CD4-positive, alpha-beta memory T cell (primary cell): ENCODE measurements at places on chromosomes 6 and 20.

- H3K27ac ChIP-seq: no peak overlapping the region
- no peak for DNase-seq
- H3K27me3 ChIP-seq: no peaks in the 10 kb centered on the region
- no peaks in the 10 kb centered on the region for H3K4me1 ChIP-seq
Measured at GRCh38 chr20:37457921-37458320, 63.1 kb upstream of the NNAT start.

DNA sequence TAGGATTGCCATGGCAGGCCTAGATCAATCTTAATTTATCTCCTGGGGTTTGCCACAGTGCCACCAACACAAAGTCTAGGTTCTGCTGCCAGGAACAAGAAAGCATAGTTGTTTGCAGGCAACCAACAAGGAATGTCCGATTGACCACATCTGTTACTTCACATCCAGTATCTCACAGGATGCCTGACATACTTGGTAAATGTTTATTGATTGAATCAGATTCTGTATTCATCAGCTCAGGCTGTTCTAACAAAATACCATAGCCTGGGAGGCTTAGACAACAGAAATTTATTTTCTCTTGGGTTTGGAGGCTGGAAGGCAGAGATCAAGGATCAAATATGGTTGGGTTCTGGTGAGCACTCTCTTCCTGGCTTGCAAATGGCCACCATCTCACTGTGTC lies 26.3 kb upstream of the MC3R start:
- no peak overlapping the region for H3K27ac ChIP-seq
- H3K4me3 ChIP-seq: no peak overlapping the region
- no peaks in the 10 kb centered on the region for H3K36me3 ChIP-seq
- DNase-seq: no peak

DNA sequence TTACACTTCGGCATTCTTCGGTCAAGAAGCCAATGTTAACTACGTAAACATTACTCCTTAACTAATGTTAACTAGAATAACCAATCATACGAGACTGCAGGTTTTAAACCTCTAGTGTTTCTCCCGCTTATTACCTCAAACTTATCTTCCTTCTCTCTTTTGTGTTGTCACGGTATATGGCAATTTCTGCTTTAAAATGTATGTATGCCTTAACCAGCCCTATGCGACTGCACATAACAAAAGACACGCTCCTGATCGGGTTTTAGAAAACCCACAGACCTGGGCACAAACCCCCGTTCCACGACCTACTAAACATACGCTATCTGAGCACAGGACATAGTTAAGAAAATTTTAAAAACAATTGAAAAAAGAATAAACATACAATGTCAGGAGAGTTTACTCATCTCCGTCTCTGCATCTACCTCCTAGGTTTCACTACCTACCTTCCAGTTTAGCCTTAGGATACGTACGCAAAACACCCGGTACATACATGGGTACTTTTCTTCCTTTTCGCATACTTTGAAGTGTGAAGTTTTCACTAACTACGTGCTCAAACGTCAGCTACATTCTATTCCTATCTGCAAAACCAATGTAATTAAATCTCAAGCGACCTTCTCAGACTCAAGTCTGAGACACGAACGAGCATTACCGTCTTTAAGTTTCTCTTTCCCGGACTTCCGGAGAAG lies 1.1 kb downstream of the CD164 start:
- H3K27me3 ChIP-seq: no peaks in the 10 kb centered on the region
- no peak for DNase-seq
- peak overlapping the region; percentile 88 for H3K4me3 ChIP-seq
- peaks cover 53% of the 10 kb centered on the region for H3K4me1 ChIP-seq

- DNase-seq: no peak
- no peaks in the 10 kb centered on the region for H3K27me3 ChIP-seq
- no peak overlapping the region for H3K27ac ChIP-seq
- H3K36me3 ChIP-seq: no peaks in the 10 kb centered on the region
- no peak overlapping the region for H3K4me3 ChIP-seq
Measured at GRCh38 chr6:154403788-154404187, 47.2 kb upstream of the IPCEF1 start.

DNA sequence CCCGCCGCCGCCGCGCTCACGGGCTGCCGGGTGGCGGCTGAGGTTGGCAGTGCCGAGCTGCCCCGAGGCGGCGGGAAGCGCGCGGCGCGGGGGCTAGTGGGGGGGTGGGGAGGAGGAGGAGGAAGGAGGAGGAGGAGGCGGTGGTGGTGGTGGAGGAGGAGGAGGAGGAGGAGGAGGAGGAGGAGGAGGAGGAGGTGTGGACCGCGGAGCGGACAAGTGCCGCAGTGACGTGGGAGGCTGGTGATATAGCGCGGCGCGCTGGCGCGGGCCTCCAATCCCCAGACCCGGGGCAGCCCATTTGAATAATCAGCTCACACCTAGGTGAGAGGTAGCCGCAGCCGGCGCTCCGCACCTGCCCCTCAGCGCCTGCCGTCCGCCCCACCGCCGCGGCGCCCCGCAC lies at the start of gene FOXA2:
Gene FOXA2, minus strand, starts transcription at position 51 of the 400 bp plus-strand sequence. CDS start 294 bp downstream, outside the sequence.
- H3K27ac ChIP-seq: no peak within 1 kb of the TSS
- H3K4me3 ChIP-seq: no peak within 1 kb of the TSS
- H3K36me3 ChIP-seq: no peaks in the 10 kb centered on the region
- no peak for DNase-seq

- H3K36me3 ChIP-seq: no peaks in the 10 kb centered on the region
- no peak overlapping the region for H3K4me3 ChIP-seq
Measured at GRCh38 chr6:20186981-20187380, 25.3 kb downstream of the MBOAT1 start.

- no peaks in the 10 kb centered on the region for H3K27me3 ChIP-seq
- no peak overlapping the region for H3K4me3 ChIP-seq
- H3K4me1 ChIP-seq: no peaks in the 10 kb centered on the region
- H3K36me3 ChIP-seq: no peaks in the 10 kb centered on the region
- no peak for DNase-seq
Measured at GRCh38 chr20:56956534-56956933, 309.9 kb downstream of the BMP7 start.

DNA sequence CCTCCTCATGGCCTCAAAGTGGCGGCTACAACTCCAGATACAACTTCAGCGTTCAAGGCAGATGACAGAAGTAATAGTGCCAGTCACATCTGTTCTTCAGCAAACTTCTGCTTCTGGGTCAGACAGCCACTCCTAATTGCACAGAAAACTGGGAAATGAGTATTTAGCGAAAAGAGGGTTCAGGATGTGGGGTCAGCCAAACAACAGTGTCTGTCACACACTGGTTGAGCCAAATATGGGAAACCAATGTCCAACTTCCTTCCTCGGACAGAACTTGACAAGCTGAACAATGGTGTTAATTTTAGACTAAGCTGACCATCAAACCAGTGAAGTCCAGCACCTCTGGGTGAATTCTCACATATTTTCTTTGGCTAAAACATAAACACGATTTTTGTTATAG lies 22.1 kb downstream of the NUDT3 start:
- no peak for DNase-seq
- H3K27ac ChIP-seq: no peak overlapping the region
- no peak overlapping the region for H3K4me3 ChIP-seq
- no peaks in the 10 kb centered on the region for H3K27me3 ChIP-seq
- no peaks in the 10 kb centered on the region for H3K36me3 ChIP-seq

DNA sequence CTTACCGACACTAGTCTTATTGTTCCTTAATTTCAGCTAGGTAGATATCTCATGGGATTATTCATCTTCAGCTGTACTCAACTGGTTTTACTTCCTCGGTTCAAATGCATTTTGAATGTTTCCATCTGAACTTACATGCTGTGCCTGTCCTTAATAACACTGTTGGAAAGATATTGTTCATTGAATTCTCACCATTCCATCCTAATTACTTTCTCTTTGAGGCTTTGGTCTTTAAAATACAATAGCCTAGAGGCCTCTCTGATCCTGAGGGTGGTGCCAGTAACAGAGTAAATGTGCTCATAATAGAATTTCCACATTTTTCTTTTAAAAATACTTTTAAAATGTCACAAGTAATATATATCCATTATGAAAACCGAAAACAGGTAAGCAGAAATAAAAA lies 54.0 kb downstream of the IL20RA start:
- no peak for DNase-seq
- no peaks in the 10 kb centered on the region for H3K36me3 ChIP-seq
- H3K4me1 ChIP-seq: peaks cover 8% of the 10 kb centered on the region
- H3K27me3 ChIP-seq: peaks cover 24% of the 10 kb centered on the region

DNA sequence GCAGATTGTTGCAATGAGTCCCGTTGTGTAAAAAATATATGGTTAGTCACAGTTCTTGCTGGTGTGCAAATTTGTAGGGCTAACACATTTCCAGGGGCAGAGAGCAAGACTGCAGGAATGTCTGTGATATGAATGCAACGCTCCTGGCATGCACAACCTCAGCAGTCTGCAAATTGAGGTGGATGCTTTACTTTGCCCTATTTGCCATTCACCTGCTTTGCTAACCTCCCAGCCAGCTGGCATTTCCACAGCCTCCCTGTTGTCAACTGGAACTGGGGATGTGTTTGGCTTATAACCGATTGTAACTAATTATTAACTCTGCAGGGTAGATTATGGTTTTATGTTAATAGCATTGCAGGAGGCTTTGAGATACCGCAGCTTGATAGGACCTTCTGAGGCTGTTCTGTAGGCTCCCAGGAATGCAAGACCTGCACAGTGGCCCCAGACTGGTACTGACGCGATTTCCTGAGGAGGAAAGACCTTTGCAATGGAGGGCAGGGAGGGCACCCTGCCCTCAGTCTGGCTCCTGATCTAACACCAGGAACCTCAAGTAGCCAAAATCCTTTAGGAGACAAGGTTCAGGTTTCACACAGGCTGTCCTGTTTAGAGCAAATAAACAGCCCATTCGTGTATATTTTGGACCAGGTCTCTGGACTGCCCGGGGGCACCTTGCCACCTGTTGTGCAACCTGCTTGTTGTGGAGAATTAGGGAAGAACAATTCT lies 53.4 kb downstream of the EDN1 start:
- H3K27ac ChIP-seq: no peak overlapping the region
- no peaks in the 10 kb centered on the region for H3K4me1 ChIP-seq
- no peak for DNase-seq

GRCh38 chr6:100620085-100620840 lies 155.5 kb upstream of the SIM1 start:
- peaks cover 7% of the 10 kb centered on the region for H3K36me3 ChIP-seq
- no peak overlapping the region for H3K4me3 ChIP-seq
- H3K27me3 ChIP-seq: no peaks in the 10 kb centered on the region
- no peak overlapping the region for H3K27ac ChIP-seq
- H3K4me1 ChIP-seq: no peaks in the 10 kb centered on the region

GRCh38 chr20:11140359-11140758 lies 466.6 kb upstream of the JAG1 start:
- H3K27me3 ChIP-seq: no peaks in the 10 kb centered on the region
- no peak overlapping the region for H3K27ac ChIP-seq
- H3K4me3 ChIP-seq: no peak overlapping the region
- H3K36me3 ChIP-seq: no peaks in the 10 kb centered on the region
- no peak for DNase-seq

DNA sequence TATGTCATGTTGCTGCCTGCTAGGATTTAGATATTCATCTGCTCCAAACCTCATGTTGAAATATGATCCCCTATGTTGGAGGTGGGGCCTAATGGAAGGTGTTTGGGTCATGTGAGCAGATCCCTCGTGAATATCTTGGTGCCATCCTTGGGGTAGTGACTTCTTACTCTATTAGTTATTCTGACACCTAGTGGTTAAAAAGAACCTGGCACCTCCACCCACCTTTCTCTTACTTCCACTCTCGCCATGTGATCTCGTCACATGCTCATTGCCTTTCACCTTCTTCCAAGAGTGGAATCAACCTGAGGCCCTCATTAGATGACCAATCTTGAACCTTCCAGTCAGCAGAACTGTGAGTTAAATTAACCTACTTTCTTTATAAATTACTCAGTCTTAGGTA lies 549.4 kb upstream of the SYNCRIP start:
- H3K27ac ChIP-seq: no peak overlapping the region
- no peak for DNase-seq
- H3K4me1 ChIP-seq: no peaks in the 10 kb centered on the region

GRCh38 chr20:54491506-54491905 lies 16.1 kb downstream of the DOK5 start:
- no peak for DNase-seq
- no peaks in the 10 kb centered on the region for H3K27me3 ChIP-seq

- no peak for DNase-seq
- no peak overlapping the region for H3K27ac ChIP-seq
- H3K4me3 ChIP-seq: no peak overlapping the region
- no peaks in the 10 kb centered on the region for H3K36me3 ChIP-seq
- H3K4me1 ChIP-seq: peaks cover 11% of the 10 kb centered on the region
- no peaks in the 10 kb centered on the region for H3K27me3 ChIP-seq
Measured at GRCh38 chr6:31336896-31337496, 20.0 kb downstream of the HLA-B start.

DNA sequence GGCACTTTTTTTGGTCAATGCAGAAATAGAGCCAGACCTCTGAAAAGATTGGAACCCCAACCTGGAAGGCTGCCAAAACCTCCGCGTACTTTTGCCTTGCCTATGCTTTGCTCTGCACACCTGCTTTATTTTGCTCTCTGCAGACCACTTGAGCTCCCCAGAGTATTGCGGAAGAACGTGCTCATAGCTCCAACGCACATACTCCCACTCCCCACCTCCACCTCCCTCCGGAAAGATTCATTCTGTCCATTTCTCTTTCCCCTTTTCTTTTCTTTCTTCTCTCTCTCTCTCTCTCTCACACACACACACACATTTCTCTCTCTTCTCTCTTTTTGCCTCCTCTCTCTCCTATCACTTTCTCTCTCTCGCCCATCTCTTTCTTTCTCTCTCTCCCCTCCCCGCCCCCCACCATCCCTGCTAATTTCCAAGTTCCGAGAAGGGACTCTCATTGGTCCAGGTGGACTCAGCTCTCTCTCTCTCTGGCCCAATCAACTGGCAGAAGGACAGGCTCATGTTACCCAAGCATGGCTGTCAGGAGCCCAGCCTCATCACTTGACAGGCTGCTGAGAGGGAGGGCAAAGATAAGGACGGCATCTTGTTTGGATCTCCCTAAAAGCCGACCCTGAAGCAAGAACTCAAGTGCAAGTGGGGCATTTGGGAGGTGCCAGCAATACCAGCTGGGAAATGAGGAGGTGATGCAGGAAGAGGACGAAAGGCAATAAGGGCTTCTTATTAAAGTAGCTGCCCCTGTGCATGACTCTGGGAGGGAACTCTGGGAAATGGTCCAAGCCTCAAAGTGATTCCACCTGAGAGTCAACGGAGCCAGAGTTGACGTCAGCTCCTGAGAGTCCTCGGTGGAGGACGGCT lies 246.1 kb downstream of the LY86 start:
- no peak for DNase-seq
- H3K4me3 ChIP-seq: no peak overlapping the region
- no peaks in the 10 kb centered on the region for H3K36me3 ChIP-seq
- H3K27ac ChIP-seq: no peak overlapping the region
- no peaks in the 10 kb centered on the region for H3K4me1 ChIP-seq
- H3K27me3 ChIP-seq: no peaks in the 10 kb centered on the region

- no peak overlapping the region for H3K27ac ChIP-seq
- H3K4me3 ChIP-seq: no peak overlapping the region
- H3K27me3 ChIP-seq: peaks cover 3% of the 10 kb centered on the region
- H3K36me3 ChIP-seq: no peaks in the 10 kb centered on the region
- peaks cover 19% of the 10 kb centered on the region for H3K4me1 ChIP-seq
- no peak for DNase-seq
Measured at GRCh38 chr6:170152124-170152926, 138.6 kb downstream of the DLL1 start.

DNA sequence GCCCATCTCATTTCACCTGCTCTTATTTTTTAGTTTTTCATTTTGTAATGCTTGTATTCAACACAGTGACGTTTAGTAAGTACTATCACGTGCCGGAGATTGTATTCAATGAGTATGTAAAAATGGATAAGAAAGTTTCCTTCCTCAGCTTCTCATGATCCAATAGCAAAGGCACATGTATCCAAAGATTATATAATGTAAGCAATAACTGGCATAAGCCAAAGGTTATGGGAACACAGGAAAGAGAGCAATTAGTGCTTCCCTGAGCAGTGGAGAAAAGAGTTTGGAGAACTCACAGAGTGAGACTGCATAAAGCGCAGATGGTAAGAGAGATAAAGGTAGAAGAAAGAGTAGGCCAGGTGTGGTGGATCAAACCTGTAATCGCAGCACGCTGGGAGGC lies 21.8 kb upstream of the LTV1 start:
- H3K27me3 ChIP-seq: no peaks in the 10 kb centered on the region
- peaks cover 7% of the 10 kb centered on the region for H3K36me3 ChIP-seq
